ENCODE measurements at places on chromosomes 11 and 22.

DNA sequence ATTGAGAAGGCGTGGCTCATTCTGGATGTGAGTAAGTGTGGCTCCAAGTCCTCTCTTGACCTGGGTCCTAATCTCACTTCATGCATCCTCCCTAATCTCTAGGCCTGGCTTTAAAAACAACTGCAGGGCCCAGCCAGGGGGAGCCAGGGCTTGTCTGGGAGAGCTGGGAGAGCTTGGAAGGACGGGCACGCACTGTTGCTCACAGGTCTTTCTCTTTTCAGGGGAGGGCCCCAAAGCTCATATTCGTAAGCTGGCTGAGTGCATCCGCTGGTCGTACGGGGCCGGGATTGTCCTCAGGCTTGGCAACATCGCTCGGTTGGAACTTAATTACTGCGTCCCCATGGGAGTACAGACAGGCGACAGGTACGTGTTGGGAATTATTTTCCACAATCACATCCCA lies 34.1 kb upstream of the PARVB start:
- DNase-seq = no peak

DNA sequence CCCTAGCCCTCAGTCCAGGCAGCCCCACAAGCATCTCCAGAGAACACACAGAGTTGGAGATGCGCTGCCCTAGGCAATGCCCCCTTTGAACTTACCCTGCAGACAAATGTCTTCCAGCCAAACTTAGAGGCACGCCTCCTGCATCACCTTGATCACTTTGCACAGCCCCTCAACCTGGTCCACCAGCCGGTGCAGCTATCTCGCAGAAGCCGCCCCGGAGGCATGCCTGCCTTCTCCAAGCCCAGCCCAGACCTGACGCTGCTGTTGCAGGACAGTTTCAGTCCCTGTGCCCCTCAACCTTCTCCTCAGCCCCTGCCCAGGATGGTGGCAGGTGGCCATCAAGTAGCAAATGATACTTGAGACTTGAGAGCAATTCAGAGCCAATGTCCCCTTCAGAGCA lies 16.7 kb upstream of the POU2AF1 start:
- no peak for DNase-seq

DNA sequence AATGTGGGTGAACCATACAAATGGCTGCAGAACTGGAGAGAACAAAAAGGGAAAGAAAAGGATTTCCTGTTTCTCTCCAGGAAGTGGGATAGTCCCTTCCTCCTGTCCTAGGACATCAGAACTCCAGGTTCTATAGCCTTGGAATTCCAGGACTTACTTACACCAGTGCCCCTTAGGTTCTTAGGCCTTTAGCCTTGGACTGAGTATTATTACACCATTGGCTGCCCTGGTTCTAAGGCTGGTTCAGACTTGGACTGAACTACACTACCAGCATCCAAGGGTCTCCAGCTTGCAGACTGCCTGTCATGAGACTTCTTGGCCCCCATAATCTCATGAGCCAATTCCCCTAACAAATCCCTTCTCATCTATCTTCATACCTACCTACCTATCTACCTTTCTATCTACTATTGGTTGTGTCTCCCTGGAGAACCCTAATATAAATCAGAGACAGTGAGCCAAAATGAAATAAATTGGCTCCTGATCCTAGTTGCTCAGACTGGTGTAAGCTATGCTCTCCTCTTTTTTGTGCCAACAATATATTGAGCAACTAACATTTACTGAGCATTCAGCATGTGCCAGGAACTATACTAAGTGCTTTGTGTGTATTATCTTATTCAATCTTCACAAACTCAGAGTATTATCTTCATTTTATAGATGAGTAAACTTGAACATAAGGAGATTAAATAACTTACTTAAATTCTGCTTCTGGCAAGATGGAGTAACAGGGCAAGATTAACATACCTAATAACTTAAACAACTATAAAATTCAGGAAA lies 303.7 kb downstream of the TTC28 start:
- DNase-seq = no peak

DNA sequence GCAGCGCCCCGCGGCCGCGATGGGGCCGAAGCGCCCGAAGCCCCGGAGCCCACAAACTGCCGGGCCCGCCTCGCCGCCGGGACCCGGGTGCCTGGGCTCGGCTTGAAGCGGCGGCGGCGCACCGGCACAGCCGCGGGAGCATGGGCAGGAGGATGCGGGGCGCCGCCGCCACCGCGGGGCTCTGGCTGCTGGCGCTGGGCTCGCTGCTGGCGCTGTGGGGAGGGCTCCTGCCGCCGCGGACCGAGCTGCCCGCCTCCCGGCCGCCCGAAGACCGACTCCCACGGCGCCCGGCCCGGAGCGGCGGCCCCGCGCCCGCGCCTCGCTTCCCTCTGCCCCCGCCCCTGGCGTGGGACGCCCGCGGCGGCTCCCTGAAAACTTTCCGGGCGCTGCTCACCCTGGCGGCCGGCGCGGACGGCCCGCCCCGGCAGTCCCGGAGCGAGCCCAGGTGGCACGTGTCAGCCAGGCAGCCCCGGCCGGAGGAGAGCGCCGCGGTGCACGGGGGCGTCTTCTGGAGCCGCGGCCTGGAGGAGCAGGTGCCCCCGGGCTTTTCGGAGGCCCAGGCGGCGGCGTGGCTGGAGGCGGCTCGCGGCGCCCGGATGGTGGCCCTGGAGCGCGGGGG lies 346 bp downstream of the FJX1 start:
- peak; percentile 66 for DNase-seq

DNA sequence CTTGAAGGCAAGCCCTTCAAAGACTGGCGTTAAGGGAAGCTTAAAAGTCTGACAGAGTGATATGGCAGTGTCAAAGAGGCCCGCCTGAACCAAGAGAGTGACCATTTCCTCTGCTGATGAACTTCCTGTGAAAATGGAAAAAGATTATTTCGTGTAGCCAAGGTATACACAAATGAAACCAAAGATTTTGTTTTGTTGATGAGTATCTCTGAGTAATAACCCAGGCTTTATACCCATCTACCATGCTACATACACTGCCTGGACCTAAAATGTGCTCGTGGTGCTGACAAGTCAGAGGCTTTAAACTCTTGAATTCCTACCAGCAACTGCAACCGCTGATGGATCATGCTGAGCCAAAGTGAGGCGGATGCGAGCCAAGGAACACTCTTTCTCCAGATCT lies 21.0 kb upstream of the FNBP4 start:
- DNase-seq = no peak

DNA sequence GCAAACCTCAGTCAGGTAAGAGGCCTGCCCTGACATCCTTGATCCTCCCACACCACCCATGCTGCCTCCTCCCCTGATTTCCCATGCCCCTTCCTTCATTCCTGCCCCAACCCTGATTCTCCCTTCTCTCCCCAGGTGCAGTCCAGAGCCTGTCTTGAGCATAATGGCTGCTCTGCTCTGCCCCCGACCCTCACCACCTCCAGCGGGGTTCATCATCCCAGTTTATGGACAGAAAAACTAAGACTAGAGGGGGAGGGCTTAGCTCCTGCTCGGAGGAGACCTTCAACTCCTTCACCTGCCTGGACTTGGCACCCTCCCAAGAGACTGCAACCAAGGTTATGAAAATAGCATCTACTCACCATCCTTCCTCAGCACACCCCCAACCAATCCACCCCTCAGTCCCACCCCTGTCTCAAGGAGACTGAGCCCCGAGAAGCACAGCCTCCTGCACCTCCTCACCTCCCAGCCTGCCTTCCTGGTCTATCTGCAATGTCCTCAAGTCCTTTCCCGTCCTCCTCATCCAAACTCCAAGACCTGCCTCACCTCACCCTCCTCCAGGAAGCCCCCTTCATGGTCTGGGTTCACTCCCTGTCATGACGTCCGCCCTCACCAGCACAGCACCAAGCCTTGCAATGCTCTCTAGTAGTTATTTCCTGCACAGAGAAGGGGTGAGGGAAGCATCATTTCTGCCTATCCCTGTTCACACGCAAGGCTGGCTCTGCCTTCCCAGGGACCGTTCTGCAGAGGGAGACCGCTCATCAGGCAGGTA lies 103.1 kb downstream of the PDE2A start:
- DNase-seq = no peak

DNA sequence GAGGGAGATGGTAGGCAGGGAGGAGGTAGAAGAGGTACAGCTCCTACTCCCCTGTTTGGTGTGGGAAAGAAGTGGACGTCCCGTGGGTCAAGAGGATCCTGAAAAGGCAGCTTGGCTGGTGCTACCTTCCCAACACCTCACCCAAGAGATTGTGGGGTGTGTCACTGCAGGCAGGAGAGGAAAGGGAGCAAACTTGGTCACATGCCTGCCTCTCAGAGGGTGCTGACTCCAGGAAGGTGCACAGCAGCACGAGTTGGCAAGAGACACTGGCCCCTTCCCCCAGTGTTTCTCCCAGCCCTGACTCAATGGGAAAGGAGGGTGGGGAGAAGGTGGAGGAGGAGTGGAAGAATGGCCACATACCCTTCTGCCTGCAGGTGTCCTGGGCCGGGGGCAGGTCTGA lies 99.6 kb downstream of the CSNK2A3 start:
- no peak for DNase-seq

DNA sequence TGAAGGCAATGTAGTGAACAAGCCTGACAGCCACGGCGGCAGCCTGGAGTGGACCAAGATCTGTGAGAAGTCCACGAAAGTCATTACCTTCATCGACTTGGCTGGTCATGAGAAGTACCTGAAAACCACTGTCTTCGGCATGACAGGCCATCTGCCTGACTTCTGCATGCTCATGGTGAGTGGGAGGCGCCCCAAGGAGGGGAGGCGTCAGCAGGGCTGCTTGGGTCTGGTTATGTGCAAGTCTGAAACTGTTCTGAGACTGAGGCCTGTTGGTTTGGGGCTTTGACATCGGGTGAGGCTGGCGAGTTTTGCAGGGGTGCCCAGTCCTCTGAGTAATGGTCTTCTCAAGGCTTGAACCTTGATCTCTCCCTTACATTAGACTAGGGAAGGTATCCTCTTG lies 11.1 kb downstream of the GTPBP1 start:
- no peak for DNase-seq

GRCh38 chr22:44335903-44336803 lies 23.4 kb upstream of the SHISAL1 start:
- no peak for DNase-seq

GRCh38 chr11:107198490-107199007 lies 180.3 kb upstream of the GUCY1A2 start:
- no peak for DNase-seq

GRCh38 chr22:24925586-24926427 lies 20.7 kb downstream of the LHFPL7 start:
- DNase-seq = no peak

- peak; percentile 74 for DNase-seq
These were observed 2.9 kb downstream of the PGR start for GRCh38 chr11:101126551-101127196.

DNA sequence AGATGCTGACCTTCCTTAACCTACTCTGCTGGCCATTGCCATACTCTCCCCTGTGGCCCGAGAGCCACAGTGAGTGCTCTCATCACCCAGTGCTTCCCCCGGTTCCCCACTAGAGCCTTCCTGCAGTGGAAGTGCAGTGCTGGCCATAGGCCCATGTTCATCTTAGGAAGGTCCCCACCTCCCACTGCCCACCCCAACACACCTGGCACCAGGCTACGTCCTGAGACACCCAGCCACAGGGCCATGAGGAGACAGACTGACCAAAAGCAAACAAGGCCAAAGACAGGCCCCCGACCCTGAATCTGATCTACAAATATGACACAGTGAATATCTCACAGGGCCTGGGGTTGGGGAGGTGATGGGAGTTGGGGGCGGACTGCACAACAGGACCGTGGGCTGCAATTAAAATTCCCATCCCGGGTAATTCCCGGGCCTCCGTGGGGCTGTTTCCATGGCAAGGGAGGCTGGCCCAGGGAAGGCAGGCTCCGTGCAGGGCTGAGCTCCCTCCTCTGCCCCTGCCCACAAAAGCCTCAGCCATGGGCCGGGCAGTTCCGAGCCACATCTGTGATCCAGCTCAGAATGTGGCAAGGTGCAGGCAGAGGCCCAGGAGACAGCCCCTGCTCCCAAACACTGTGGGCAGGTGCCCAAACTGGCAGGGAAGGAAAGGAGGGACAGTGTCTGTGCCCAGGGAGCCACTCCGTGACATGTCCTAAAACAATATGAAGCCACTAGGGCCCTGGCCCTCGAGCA lies 5.1 kb upstream of the CHST1 start:
- no peak for DNase-seq

GRCh38 chr22:35900483-35901168 lies 128.0 kb downstream of the RBFOX2 start:
- no peak for DNase-seq

DNA sequence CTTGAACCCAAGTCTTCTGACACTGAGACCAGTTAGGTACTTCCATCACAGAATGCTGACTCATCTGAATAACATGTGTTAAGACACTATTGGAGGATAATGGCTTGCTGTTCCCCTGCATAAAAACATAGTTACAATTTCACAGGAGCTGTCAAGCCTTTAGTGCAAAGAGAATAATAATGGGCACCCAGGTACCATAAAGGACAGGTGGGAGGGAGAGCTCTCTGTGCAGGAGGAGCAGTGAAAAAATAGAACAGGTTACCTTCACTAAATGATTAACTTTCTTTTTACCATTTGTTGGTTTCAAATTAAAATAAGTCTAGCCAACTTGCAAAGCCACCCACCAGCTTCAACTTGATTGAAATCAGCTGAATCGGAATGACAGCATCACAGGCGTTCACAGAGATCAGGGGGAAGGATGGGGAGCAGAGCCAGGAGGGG lies 173.2 kb downstream of the DSCAML1 start:
- DNase-seq = no peak

DNA sequence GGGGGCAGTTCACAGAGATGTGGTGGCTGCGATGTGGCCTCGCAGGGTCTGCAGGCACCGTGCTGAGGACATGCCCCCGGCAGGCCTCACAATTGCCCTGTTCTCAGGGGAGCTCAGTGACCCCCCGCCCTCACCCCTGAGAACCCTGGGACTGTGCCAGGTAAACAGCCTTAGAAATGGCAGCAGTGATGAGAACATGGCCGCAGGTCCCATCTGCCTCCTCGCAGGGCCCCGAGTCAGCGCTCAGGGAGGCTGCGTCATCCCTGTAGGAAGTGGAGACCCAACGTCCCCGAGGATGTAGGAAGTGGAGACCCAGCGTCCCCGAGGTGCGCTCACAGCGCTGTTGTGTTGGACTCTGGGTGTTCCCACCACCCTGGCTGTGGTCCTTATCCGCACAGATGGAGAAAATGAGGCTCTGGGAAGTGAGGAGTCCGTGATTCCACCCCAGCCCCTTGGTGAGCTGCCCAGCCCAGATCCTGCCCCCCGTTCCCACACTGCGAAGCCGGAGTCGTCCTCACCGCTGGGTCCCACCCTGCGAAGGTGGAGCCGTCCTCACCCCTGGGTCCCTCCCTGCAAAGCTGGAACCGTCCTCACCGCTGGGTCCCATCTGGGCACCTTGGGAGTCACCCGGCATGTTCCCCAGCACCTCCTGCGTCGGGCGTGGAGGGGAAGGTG lies 1086.8 kb downstream of the BRD1 start:
- DNase-seq = peak; percentile 46

DNA sequence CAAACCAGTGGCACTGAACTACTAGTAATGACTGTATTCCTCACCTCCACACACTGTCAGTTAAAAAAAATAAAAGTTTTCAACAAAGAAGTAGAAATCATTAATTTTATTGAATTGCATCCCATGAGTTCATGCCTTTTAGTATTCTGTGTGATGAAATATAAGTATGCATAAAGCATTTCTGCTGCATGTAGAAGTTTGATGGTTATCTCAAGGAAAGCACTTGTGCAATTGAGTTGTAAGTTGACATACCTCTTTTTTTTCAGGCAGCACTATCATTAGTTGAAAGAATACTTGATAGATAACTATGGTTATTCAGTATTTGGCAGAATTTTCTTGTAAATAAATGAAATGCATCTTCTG lies 104.4 kb downstream of the STIM1 start:
- no peak for DNase-seq

- peak; percentile 85 for DNase-seq
These were observed 10.1 kb upstream of the PDGFB start for GRCh38 chr22:39254789-39255298.

- DNase-seq = no peak
These were observed 4.8 kb upstream of the ELFN2 start for GRCh38 chr22:37431801-37432707.
